Sigmoid colon (tissue), 7 donors: ENCODE measurements at places on chromosomes 16 and 17.

DNA sequence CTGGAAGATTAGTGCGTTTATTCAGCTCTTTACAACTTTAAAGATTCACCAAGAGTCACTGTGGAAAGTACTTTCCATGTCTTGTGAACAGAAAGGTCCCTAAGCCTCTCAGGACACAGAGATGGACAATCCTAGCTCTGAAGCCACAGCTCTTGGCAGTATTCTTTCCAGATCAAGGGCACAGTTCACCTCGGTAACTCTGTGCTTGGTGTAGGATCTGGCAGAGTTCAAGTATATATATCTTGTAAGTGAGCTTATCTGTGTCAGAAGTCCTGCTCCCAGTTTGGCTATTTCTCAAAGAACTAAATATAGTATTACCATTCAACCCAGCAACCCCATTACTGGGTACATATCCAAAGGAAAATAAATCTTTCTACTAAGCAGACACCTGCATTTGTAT, 183.7 kb downstream of the CBLN1 start:
- H3K36me3 ChIP-seq, result no peaks in the 10 kb centered on the region
- H3K27me3 ChIP-seq, result no peaks in the 10 kb centered on the region
- H3K4me3 ChIP-seq, result no peak overlapping the region
- H3K27ac ChIP-seq, result no peak overlapping the region

GRCh38 chr16:8644211-8645140, 23.0 kb downstream of the METTL22 start:
- no peak for DNase-seq
- no peak overlapping the region for H3K4me3 ChIP-seq
- no peaks in the 10 kb centered on the region for H3K27me3 ChIP-seq
- peaks cover 60% of the 10 kb centered on the region for H3K36me3 ChIP-seq
- no peak overlapping the region for H3K27ac ChIP-seq

- H3K36me3 ChIP-seq, result no peaks in the 10 kb centered on the region
- H3K27me3 ChIP-seq, result peaks cover 23% of the 10 kb centered on the region
- H3K4me1 ChIP-seq, result peaks cover 24% of the 10 kb centered on the region
- peak within 1 kb of the TSS; percentile 28 for H3K27ac ChIP-seq
- H3K4me3 ChIP-seq, result peak within 1 kb of the TSS; percentile 65
Measured at GRCh38 chr17:74972107-74972972, at the start of gene HID1. Gene HID1, minus strand, starts transcription at chr17:74972759. Its CDS starts 103 bp downstream, at chr17:74972656.

DNA sequence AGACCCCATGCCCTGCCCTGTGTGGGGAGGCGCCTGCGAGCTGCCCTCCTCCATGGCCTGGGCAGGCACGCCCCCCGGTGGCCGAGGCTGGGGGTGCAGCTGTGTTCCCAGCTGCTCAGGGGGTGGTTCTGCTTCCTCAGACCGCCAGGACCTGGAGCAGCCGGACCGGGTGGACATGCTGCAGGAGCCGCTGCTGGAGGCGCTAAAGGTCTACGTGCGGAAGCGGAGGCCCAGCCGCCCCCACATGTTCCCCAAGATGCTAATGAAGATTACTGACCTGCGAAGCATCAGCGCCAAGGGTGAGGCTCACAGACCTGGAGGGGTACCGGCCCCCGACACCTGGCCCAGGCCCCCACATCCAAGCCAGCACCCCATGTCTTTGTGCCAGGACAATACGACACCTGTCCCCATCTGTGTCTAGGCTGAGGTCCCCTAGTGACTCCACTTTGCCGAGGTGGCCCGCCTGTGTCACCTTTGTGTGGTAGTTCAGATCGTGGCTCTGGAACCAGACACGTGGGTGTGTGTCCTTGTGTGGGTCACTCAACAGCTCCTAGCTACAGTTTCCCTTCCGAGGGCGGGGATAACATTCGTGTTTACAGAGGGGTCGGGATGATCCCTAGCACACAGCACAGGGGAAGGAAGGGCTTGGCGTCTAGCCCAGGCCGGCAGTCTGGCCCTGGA, 9.3 kb downstream of the GJD3 start:
- peak overlapping the region; percentile 51 for H3K27ac ChIP-seq
- H3K36me3 ChIP-seq, result peaks cover 8% of the 10 kb centered on the region
- peak; percentile 91 for DNase-seq
- no peaks in the 10 kb centered on the region for H3K27me3 ChIP-seq
